Activated CD4-positive, CD25-positive, alpha-beta regulatory T cell (primary cell): ENCODE measurements at places on chromosomes 11 and 22.

DNA sequence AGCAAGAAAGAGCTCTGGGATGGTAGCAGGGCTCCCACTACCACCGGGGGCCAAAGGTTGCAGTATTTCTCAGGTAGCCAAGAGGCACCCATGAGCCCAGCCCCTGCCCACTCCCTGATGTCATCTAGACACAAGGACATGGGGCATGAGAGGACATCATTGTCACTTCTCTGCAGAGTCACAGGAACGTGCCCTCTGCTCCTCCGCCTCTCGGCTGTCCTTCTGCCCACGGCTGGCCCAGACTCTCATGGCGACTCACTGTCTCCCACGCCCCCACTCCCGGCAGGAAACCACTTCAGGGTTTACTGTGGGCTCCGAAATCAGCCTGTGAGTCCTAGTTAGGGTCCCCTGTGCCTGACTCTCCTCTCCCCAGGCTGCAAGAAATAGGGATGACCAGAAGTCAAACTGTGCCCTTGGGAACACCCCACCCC lies 1.8 kb upstream of the GAL start:
- no peak for DNase-seq

- no peak for DNase-seq
Observed at GRCh38 chr11:17171916-17172315, 35.9 kb downstream of the PIK3C2A start.

GRCh38 chr22:50138988-50139387 lies 31.5 kb upstream of the PANX2 start:
- DNase-seq = no peak

- DNase-seq = no peak
Observed at GRCh38 chr22:48887394-48888332, 940.0 kb downstream of the BRD1 start.

DNA sequence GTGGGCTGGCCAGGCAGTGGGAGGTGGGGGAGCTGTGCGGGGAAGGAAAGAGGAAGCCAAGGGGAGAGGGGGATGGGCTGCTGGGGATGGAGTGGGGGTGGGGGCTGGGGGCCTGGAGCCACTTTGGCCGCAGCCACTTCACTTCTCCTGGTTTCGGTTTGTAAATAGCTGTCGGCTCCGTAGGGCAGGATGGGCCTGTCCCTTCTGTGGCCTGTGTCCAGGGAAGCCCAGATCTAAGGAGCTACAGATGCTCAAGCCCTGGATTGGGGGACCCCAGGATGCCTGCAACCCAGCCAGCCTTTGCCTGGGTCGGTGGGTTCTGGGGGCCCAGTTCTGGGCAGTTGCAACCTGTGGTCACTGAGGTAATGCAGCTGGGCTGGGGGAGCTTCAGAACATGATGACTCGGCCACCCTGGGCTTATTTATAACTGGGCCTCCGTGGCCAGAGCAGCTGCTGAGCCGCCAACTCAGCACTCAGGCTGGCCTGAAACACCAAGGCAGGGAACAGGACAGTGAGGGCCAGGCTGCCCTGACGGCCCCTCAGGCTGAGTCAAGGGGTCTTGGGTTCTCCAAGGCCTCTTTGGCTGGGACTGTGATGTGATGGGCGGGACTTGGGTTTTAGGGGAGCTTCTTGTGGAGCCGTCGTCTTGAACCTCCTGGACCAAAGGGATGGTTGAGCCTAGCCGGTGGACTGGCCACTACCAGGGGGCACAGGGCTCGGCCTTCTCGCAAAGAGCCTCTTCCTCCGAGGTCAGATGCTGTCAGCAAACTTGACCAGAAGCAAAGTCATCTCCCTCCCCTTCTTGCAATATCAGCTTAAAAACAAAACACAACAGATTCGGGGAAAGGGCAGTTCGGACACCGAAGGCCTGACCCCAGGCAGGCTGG lies 15.0 kb upstream of the SLC39A13 start:
- DNase-seq = no peak

GRCh38 chr11:78370406-78371172 lies 47.0 kb downstream of the GAB2 start:
- no peak for DNase-seq

DNA sequence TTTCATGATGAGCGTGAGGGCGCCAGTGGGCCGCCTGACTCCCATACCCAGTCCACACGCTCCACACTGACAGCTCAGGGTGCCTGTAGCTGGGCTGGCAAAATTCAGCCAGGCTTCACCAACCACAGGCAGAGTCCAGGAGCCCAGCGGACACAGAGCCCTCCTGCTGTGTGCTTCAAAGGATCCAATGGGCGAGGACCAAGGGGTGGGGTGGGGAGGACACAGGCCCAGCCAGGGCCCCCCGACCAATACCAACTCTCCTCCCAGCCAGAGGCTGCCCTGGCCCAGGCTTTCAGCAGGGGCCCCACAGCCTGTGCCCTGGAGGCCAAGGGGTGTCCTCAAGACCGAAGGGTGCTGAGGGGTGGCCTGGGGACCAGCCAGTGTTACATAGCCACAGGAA lies 336.1 kb downstream of the CTTN start:
- DNase-seq = no peak

GRCh38 chr11:72237112-72237931 lies 6.7 kb downstream of the PHOX2A start:
- no peak for DNase-seq

DNA sequence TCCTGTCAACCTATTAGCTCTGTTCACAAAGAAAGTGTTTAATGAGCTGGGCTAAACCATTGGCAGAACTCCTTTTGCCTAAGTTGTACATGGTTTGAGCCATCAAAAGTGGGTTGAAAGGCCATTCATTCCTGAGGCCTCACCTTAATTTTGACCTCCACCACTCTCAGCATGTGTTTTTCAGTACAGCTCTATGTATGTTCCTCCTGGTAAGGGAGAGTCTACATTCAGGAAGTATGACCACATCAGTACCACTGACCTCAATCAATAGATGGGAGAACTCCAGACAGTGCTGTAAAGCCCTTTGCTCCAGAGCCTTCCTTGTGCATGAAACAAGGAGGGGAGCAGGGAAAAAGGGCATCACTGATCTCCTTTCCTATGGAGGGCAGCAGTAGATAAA lies 87.8 kb upstream of the CARD18 start:
- DNase-seq = no peak

- no peak for DNase-seq
Observed at GRCh38 chr22:31922534-31922933, 21.8 kb upstream of the YWHAH start.

- DNase-seq = no peak
Observed at GRCh38 chr11:121929581-121929980, 186.4 kb downstream of the BLID start.

DNA sequence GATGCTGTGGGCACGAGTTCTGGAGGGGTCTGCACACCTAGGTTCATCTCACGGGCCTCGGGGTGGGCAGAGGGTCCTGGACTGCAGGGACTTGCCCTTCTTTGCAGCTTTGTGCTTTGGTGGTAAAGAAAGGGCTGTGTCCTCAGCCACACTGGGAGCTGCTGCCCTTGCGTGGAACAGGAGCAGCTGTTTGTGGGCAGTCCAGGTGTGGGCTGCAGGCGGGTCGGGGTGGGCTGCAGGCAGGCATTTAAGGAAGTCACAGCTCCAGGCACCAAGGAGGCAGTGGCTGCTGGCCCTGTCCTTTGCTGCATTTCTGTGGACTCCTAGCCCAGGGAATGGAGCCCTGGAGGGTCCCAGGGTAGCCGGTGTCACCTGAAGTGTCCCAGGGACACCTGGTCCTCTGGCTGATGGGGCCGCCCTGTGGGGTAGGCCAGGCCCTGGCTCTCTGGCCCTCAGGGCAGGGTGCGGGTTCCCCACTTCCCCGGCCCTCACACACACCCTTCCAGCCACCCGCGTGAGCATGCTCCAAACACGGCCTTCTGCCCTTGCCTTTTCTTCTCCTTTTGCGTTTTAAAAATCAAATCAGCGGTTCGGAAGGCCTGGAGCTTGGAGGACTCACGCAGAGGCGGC lies 1240.3 kb downstream of the BRD1 start:
- no peak for DNase-seq

DNA sequence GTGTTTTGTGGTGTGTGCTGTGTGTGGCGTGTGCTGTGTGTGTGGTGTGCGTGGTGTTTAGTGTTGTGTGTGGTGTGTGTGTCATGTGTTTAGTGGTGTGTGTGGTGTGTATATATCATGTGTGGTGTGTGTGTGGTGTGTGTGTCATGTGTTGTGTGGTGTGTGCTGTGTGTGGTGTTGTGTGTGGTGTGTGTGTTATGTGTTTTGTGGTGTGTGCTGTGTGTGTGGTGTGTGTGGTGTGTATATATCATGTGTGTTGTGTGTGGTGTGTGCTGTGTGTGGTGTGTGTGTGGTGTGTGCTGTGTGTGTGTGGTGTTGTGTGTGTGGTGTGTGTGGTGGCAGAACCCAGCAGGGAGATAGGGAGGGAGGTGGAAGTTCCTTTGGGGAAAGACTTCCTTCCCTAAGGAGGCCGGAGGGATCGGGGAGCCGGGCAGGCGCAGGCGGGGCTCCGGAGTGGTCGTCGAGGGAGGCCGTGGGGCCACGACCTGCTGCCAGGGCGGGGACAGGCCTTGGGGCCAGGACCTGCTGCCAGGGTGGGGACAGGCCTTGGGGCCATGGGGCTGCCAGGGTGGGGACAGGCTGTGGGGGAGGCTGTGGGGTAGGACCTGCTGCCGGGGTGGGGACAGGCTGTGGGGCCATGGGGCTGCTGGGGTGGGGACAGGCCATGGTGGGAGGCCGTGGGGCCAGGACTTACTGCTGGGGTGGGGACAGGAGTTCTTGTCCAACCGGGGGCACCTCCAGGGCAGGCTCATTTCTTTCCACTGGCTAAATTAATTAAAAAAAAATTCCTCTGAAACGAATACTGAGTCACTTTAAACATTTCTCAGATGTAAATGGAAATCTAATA lies 15.2 kb downstream of the PIM3 start:
- no peak for DNase-seq

GRCh38 chr11:86587264-86588193 lies 84.9 kb downstream of the ME3 start:
- DNase-seq = no peak

DNA sequence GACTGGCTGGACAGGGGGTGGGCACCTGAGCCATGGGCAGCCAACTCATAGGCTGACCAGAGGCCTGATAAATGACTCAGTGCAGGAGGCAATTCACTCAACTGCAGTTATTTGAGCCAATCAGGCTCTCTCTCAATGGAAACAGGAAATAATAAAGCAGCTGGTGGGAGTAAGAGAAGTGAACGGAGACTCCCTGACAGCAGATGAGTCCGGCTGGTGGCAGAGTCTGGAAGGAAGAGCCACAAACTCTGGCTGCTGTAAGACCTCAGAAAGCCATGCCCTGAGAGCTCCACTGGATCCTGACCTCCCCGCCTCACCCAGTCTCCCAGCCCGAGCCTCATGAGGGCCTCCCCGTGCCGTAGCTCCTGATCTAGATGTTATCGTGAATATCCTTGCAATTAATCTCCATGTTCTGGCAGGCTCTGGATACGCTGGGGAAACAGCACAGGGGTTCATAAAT lies 69.8 kb downstream of the TRIM29 start:
- DNase-seq = no peak

GRCh38 chr11:131672191-131672590 lies 301.8 kb downstream of the NTM start:
- no peak for DNase-seq

- DNase-seq = peak; percentile 48
Observed at GRCh38 chr22:49825944-49826602, 1.6 kb downstream of the BRD1 start.

DNA sequence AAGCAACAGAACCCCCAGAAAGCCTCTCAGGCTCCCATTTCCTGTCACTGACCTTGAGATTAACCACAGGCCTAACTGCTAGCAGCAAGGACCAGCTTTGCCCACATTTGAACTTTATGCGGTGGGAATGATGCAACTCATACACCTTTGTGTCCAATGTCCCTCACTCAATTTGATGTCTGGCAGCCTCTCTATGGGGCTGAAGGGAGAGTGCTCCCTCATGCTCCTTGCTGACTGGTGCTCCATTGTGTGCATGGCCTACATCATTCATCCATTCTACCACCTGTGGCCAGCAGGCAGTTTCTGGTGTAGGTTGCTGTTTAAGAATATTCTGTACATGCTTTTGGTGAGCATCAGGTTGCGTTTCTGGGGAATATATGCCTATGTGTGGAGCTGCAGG lies 31.9 kb downstream of the KCNQ1OT1 start:
- DNase-seq = no peak

GRCh38 chr11:17979770-17980371 lies 33.0 kb downstream of the SERGEF start:
- DNase-seq = no peak

DNA sequence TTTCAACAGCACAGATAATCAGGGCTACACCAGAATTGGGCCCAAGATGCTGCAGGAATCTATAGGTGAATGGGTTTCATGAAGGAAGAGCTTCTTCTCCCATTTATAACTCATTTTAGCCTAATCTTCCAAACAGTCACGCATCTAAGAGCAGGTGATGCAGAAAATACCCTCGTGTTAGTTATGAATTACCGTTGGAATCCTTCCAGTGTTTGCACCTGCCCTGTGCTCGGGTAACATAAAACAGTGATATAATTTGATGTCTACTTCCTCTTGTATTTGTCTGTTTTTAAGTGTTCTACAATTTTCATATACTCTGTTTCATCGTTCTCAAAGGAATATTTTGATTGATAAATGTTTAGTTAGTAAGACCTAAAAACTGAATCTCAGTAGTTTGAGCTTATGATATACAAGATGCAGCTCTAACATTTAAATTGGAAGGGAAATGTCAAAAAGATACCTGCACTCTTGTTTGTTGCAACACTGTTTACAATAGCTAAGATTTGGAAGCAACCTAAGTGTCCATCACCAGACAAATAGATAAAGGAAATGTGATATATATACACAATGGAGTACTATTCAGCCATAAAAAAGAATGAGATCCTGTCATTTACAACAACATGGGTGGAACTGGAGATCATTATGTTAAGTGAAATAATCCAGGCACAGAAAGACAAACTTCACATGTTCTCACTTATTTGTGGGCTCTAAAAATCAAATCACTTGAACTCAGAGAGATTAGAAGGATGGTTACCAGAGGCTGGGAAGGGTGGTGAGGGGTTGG lies 42.1 kb downstream of the PPARA start:
- no peak for DNase-seq

DNA sequence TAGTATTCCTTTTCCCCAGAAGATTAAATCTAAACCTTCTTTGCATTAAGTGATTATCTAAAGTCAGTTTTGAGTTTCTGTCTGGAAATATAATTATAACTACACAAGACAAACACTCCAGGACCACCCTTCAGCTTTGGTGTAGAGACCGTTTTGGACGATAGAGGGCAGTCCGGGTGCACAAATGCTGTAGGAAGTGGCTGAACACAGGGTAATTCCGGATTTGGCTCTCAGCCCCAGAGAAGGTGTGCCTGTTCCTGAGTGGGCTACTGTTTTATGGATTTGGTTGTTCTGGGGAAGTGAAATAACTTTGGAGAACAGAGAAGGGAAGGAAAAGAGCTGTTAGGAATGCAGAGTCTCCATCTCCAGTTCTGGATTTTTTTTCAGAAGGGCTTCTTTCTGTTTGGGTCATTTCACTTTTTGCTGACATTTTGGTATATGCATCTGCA lies 14.8 kb downstream of the EXT2 start:
- peak; percentile 10 for DNase-seq

- DNase-seq = no peak
Observed at GRCh38 chr22:38270091-38270992, 2.5 kb downstream of the TMEM184B start.
